ENCODE measurements at places on chromosomes 16 and 17. TPM values are rescaled to one million over a fixed set of nuclear protein-coding genes. Genes with fewer than 3 reads are reported as not detected.
A peak's percentile ranks its signal among the peaks of the same experiment; 100 is the strongest.

Gene SPNS2
- 0.63 TPM for polyA plus RNA-seq

Gene SPNS3
- polyA plus RNA-seq, result 13.7 TPM

Gene MEIOB
- not detected for polyA plus RNA-seq

Gene ST3GAL2
- polyA plus RNA-seq, result 16.5 TPM

Gene SOX8
- polyA plus RNA-seq, result 1.3 TPM

Gene ITGAD
- not detected for polyA plus RNA-seq

Gene TBC1D26
- polyA plus RNA-seq, result not detected

Gene MT1M
- not detected for polyA plus RNA-seq

Gene FOXO3B
- 0.91 TPM for polyA plus RNA-seq

Gene INPP5K
- polyA plus RNA-seq, result 70.5 TPM

Gene UTS2R
- polyA plus RNA-seq, result not detected

Gene CTF1
- not detected for polyA plus RNA-seq

Gene ORC6
- polyA plus RNA-seq, result 0.59 TPM

Gene OR3A3
- not detected for polyA plus RNA-seq

Gene SENP3
- 13.8 TPM for polyA plus RNA-seq

GRCh38 chr16:88966986-88967829, 9.8 kb downstream of the CBFA2T3 start:
- no peak for DNase-seq

GRCh38 chr17:42387661-42388380, 421 bp downstream of the STAT3 start:
- DNase-seq, result peak; percentile 67

- no peak for DNase-seq
Measured at GRCh38 chr16:53433509-53433908, 762 bp upstream of the RBL2 start.

DNA sequence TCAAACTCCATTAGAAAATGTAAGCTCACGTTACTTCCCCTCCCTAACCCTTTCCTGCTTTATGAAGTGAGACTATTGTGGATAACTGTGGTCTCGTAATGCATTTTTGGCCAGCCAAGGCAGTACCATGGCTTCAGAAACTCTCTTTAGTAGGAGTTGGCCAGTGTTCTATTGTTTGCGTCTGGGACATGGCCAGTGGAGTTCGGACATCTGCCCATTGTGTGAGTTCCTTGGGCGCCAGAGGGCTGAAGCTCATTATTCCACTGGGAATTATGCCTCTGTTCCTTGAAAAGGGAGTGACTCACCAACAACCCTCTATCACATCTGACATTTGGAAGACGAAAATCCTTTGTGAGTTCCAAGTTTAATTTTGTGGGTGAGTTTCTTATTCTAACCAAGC, 319.5 kb upstream of the SOX9 start:
- no peak for DNase-seq

DNA sequence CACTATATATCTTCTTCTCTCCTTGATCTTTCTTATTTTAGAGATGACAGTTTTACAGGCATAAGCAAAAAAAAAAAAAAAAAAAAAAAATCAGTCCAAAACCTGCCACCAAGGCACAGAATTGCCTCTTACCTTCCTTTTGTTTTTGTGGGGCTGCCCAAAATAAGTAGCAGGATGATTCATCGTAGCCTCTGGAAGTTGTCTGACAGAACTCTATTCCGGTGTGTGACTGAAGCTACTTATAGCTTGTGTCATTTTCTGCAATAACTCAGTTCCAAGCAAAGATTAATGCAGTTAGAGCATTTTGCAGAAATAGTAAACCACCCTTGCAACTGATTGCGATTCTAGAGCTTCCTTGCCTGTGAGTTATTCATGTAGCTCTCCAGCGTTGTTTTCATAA, 186.8 kb downstream of the KIF2B start:
- DNase-seq, result no peak

- no peak for DNase-seq
Measured at GRCh38 chr16:4325253-4325758, 9.4 kb downstream of the GLIS2 start.

GRCh38 chr17:31549525-31550388, 158.3 kb downstream of the RAB11FIP4 start:
- DNase-seq, result peak; percentile 82

GRCh38 chr16:58196898-58197313, 1.0 kb downstream of the CSNK2A2 start:
- no peak for DNase-seq

DNA sequence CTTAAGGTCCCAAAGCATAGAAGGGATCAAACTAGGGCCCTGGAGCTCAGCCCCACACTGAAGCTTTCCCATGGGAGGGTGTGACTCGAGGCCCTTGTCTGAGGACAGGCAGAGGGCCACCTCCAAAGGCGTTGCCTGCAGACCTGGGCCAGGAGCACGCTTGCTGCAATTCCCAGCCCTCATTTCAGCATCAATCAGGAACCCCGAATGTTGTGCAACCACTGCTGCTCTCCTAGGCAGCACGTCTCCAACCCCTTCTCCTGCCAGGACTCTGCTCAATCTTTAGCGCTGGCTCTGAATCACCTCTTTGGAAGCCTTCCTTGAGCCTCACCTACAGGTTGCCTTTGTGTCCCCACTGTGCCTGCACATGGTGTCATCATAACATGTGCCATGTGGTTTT, 14.0 kb upstream of the ATP2C2 start:
- DNase-seq, result no peak

DNA sequence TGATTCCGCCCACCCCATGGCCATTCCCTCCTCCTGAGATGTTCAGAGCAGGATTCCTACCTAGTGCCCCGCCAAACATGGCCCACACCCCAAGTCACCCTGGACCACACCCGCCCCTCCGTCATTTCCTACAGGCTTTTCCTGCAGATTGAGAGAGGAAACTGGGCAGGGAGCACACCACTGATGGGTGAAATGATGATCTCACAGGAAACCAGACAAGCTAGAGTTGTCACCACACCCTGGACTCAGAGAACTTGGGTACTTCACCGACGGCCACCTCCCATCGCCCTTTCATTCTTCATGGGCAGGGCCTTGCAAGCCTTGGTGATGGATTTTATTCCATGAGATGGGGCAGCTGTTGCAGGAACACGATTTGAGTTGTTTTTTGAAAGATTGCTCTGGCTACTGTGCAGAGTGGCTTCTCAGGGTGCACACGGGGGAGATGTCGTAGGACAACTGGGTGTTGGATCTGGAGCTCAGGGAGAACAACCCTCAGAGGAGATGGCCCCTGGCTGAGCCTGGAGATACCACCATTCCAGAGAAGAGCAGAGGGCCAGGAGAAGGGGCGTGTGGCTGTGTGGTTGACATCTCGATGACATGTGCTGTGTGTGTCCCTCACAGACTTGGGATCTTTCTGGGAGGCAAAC, 7.4 kb upstream of the B9D1 start:
- DNase-seq, result peak; percentile 12

- no peak for DNase-seq
Measured at GRCh38 chr17:47878203-47879027, 17.6 kb upstream of the SP2 start.

GRCh38 chr16:65343556-65343955, 221.7 kb upstream of the CDH11 start:
- no peak for DNase-seq

- no peak for DNase-seq
Measured at GRCh38 chr16:53053967-53054669, 673 bp upstream of the CHD9 start.

GRCh38 chr17:83118071-83118841, 38.8 kb downstream of the METRNL start:
- no peak for DNase-seq

- no peak for DNase-seq
Measured at GRCh38 chr17:42686520-42687128, 4.3 kb downstream of the CNTNAP1 start.

- DNase-seq, result no peak
Measured at GRCh38 chr17:45386178-45386577, 46.5 kb downstream of the ARHGAP27 start.

Measured in naive thymus-derived CD8-positive, alpha-beta T cell (primary cell).